ENCODE measurements at places on chromosomes 2 and 18. TPM values are rescaled to one million over a fixed set of nuclear protein-coding genes. Genes with fewer than 3 reads are reported as not detected.

GRCh38 chr2:200121931-200122330, 166.5 kb downstream of the MAIP1 start:
- no peak for DNase-seq

- DNase-seq: peak; percentile 40
Observed at GRCh38 chr2:171706152-171706803, 19.0 kb downstream of the DYNC1I2 start.

- DNase-seq: no peak
Observed at GRCh38 chr18:68299906-68300305, 415.0 kb downstream of the TMX3 start.

- no peak for DNase-seq
Observed at GRCh38 chr2:6951046-6951445, 33.8 kb downstream of the RNF144A start.

- DNase-seq: no peak
Observed at GRCh38 chr2:64244037-64244416, 99.8 kb upstream of the PELI1 start.

DNA sequence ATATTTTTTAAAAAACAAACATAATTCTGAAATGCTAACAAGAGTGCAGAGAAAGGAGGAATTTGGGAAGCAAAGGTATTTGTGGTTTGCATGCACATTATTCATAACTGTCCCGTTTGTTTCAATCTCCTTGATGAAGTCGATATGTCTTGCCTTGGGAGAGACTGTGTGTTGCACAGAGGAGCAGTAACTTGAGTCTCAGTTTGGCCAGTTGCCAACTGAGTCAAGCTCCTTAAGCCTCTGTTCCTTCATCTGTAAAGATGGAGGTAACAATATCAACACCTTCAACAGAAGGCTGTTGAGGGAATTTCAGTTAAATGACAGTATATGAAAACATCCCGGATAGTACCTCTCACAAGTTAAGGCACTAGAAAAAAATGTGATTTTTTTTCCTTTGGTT, 226.2 kb downstream of the ASXL3 start:
- DNase-seq: peak; percentile 21

DNA sequence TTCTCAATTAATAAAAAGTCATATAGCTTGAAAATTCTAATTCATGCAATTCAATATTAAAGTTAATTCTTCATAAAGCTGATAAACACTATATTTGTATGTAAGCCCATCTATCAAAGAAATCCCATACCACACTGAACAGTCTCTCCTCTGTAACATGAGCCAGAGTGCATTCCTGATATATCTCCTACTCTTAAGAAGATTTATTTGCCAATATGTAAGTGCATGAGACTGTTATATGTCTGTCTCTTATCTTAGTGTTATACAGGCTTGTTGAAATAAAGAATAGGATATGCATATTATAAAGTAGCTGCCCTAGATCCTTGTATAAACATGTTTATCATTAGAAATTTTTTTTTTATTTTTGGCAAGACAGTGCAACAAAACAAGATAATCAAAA, 40.4 kb upstream of the TTC32 start:
- no peak for DNase-seq

DNA sequence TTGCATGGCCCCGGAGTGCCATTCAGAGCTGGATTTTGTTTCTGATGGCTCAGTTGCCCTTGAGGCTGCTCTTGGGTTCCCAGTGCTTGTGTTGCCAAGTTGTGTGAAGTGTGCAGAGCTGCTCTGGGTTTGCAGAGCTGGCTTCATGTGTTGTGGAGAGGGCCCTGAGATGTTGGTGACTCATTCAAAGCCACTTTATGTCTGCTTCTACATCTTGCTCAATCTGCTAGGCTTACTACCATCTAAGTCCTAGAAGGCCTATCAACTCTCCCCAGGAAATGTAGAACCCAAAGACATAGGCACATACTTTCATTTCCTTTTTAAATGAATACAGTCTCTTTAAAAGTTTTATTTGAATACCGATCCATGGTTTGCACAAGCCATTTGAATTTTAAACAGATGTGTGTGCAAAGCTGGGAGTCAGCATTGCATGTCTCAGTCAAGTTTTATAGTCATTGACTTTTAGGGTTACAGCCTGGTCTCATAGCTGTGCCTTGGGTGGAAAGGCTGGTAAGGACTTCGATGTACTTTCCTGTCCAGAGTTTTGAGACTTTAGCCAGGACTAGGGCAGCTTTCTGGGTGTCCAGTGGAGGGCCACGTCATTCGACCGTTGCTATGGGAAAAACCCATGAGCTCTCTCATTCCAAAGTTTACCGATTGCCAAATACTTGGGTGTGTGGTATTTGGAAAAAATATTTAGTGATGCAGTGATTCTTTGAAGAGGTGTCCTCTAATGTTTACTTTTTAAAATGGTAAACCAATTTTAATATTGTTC, 105.0 kb downstream of the LTBP1 start:
- DNase-seq: peak; percentile 92

- DNase-seq: no peak
Observed at GRCh38 chr2:118223992-118224894, 136.0 kb downstream of the INSIG2 start.

- peak; percentile 99 for DNase-seq
Observed at GRCh38 chr2:1731963-1732768, 12.1 kb downstream of the PXDN start.

DNA sequence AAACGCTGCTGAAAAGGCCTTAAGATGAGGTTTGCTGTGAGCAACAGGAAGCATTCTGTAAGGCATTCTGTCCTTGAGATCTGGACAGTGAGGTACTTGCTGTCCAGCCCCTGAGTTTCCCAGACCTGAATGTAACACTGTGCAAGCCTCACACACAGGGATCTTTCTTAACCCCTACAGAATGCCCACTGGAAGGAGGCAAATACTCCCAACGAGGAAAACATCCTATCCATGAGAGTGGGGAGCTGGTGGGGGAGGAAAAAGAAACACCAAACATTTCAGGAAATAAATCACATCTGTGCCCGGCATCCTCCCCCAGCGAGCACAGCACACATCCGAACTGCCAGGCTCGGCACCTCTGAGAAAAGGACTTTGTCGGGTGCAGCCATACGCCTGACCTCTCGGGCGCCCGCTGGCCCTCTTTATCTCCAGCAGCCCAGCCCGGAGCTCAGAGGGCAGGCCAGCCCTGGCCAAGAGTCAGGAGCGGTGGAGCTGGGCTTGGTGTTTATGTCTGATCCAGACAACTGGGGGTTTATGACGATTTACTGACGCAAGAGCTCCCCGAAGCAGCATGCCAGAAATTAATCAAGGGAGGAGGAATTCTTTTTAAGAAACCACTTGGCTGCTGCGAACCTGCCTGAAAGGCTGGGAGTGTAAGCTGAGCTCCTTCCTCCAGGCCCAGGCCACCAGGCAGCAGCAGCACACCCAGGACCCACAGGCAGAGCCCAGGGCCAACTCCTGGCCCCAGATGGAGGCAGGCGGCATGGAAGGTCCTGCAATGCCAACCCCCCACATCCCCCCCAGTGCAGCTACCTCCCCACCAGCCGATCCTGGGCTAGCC, 72.2 kb downstream of the HDAC4 start:
- DNase-seq: peak; percentile 100

GRCh38 chr2:207926133-207926988, 99.0 kb downstream of the PLEKHM3 start:
- DNase-seq: peak; percentile 72

DNA sequence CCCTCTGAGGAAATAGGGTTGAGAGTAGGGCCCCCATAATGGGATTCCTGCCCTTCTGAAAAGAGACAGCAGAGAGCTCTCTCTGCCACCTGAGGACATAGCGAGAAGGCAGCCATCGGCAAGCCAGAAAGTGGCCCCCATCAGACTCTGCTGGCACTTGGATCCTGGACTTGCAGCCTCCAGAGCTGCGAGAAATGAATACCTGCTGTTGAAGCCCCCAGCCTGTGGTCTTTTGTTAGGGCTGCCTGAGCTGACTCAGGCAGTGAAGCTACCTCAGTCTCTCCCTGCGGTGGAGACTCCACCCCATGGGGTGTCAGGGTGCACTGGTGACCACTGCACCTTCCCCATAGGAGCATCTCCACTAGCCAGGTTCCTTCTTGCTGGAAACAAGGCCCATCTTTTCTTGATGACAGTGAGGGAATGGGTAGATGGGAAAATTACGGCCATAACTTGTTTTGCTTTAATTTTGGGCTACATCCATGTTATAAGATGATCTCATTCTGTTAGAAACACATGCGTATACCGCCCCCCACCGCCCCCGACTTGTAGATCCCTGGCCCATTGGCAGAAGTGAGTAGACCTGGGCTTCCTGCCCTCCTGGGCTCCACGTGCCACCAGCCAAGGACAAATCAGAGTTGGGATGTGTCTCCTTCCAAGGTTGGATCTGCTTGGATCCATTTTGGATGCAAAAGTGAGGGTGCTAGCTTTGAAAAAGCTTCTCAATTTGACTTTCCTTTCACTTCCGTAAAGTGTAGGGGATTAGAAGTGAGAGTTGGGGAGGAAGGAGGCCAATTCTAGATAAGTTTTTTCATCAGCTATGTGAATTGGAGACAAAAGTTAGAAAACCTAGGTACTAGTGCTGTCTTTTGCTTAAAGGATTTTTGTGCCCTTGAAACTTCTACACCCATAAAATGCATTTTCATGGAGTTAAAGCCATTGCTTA, 42.9 kb downstream of the NCK2 start:
- peak; percentile 31 for DNase-seq

- peak; percentile 90 for DNase-seq
Observed at GRCh38 chr2:83103613-83104012, 1355.5 kb downstream of the SUCLG1 start.

- no peak for DNase-seq
Observed at GRCh38 chr2:103459283-103459682, 697.5 kb downstream of the TMEM182 start.

- DNase-seq: peak; percentile 16
Observed at GRCh38 chr2:67733517-67733916, 329.3 kb downstream of the C1D start.

GRCh38 chr18:43141208-43141607, 25.7 kb upstream of the RIT2 start:
- no peak for DNase-seq

DNA sequence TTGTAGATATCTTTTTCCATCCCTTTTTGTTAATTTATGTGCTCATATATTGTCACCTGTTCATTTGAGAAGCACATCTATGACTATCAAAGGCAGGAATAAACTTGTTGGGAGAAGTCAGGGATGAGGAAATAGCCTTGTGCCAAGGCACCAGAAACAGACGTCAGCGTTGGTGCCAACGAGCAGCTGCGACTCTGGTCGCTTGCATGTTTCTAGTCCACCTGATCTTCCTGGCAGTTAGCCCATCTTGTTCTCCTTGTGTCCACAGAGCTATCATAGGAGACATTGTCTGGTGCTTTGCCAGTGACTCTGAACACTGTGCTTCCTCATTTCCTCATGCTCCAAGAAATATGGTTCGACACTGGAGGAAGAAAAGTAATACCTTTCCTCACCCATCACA, 374.4 kb downstream of the PTPRM start:
- DNase-seq: no peak

DNA sequence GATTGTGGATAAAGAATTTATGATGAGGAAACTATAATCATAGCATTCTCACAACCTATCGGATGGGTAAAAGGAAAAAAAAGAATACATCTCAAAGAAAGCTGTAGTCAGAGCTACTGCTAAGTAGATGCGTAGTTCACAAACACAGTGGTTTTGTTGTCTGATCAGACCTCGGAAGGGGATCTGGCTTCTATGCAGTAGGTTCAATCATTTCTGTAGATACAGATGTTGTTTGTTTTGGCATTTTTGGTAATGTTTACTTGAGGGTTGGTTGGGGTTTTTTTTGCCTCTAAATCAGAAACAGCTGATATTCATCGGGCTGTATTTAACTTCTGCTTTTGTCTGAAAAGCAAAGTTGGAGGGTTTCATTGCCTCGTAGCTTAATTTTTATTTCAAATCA, 42.1 kb downstream of the NPAS2 start:
- no peak for DNase-seq

DNA sequence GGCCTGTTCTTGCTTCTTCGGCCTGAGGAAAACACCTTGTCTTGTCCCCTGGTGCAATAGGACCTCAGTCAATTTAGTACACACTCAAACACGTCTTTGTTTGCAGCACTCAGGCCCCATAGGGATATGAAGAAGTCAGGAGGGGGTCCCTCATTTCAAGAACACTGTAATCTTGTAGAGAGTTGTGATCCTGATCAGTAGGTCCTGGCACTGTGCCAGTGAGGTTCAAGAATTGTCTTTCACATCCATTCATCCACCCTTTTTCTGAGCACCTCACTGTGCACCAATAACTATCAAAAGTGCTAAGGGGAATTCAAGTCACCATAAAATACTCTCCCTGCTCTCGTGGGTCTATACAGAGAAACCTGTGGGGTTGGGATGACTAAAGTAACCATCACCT, 131.4 kb upstream of the LHCGR start:
- no peak for DNase-seq

- DNase-seq: peak; percentile 71
Observed at GRCh38 chr2:10222-10875, 36.0 kb downstream of the FAM110C start.

GRCh38 chr2:226905718-226906117, 69.9 kb downstream of the RHBDD1 start:
- no peak for DNase-seq

DNA sequence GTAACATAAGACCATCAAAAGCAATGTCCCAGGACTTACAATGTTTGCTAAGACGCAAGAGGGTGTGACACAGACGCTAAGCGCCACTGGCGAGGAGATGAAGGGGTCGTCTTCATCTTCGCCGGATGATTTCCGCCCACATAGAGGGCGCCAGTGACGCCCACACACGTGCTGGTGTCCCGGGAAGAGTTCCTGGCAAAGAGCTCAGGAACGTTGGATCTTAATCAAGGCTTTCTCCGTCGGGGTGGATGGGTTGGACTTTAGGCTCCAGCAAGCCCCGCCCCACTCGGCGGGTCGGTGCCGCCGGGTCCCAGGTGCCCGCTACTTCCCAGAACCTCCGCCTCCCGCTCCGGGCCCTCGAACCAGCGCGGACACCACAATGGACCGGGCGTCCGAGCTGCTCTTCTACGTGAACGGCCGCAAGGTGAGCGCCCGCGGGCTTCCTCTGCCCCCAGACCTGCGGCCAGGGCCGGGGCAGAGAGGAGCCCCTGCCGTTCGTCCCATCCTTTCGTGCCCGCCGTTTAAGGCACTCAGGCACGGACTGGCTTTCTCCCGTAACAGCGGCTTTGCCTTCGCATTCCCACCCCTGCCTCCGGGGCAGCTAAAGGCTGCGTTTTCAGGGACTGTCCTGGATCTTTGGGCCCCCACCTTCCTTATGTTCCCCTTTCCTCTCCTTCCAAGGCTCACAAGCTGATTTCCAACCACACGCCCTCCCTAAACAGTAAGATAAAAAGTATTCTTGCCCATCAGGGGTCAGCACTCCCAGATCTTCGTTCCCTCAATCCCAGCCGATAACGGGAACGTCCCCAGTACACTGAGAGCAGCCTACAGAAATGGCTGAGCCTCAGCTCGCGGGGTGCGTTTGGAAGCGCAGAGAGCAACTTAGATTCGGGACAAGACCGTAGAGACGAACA, at the start of gene AOX1:
AOX1 (plus strand) TSS at position 285 of the 914 bp plus-strand sequence; CDS start at position 380, 95 bp downstream.
- peak; percentile 68 for DNase-seq

GRCh38 chr2:233165895-233166661, 85.4 kb upstream of the ATG16L1 start:
- DNase-seq: peak; percentile 71

CNGA3 gene
- total RNA-seq: not detected

RAPGEF4 gene
- total RNA-seq: 1.3 TPM

UXS1 gene
- 37.6 TPM for total RNA-seq

HYCC2 gene
- total RNA-seq: 17.7 TPM

ARPC2 gene
- 483 TPM for total RNA-seq

CPLX4 gene
- under 0.01 TPM for total RNA-seq

GYPC gene
- total RNA-seq: 161 TPM

RSAD2 gene
- 1.3 TPM for total RNA-seq

GALNT5 gene
- total RNA-seq: 7.7 TPM

SDC1 gene
- total RNA-seq: 68.0 TPM

CXCR1 gene
- not detected for total RNA-seq

MDH1B gene
- total RNA-seq: 1.3 TPM

OR6B2 gene
- total RNA-seq: not detected
